ENCODE measurements at places on chromosomes 1 and 21. TPM values are rescaled to one million over a fixed set of nuclear protein-coding genes. Genes with fewer than 3 reads are reported as not detected.

LRRC53 gene
- not detected for total RNA-seq

GRCh38 chr1:48006264-48006663 is 9.1 kb upstream of the TRABD2B start:
- DNase-seq = no peak

MTMR11 gene
- total RNA-seq = 6.5 TPM

- no peak for DNase-seq
Measured at GRCh38 chr21:43192501-43193081, 23.8 kb downstream of the CRYAA start.

GRCh38 chr1:100955322-100955721 is 59.4 kb downstream of the SLC30A7 start:
- DNase-seq = no peak

GRCh38 chr1:8427986-8428385 is 110.1 kb downstream of the SLC45A1 start:
- no peak for DNase-seq

- no peak for DNase-seq
Measured at GRCh38 chr1:50502147-50502546, 78.9 kb upstream of the DMRTA2 start.

DNA sequence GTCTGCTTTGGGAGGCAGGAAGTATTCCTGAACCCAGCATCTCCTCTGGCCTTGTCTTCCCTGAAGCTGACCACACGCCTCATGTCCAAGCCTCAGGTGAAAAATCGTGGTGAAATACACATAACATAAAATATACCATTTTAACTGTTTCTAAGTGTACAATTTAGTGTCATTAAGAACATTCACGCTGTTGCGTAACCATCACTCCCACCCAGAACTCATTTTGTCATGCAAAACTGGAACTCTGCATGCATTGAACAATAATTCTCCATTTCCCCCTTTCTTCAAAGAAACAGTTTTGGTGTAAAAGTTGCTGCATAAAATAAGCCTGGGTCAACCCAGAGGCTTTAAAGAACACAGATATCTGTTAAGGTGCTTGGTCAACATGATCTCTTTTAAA is 93.5 kb downstream of the PLD5 start:
- no peak for DNase-seq

DNA sequence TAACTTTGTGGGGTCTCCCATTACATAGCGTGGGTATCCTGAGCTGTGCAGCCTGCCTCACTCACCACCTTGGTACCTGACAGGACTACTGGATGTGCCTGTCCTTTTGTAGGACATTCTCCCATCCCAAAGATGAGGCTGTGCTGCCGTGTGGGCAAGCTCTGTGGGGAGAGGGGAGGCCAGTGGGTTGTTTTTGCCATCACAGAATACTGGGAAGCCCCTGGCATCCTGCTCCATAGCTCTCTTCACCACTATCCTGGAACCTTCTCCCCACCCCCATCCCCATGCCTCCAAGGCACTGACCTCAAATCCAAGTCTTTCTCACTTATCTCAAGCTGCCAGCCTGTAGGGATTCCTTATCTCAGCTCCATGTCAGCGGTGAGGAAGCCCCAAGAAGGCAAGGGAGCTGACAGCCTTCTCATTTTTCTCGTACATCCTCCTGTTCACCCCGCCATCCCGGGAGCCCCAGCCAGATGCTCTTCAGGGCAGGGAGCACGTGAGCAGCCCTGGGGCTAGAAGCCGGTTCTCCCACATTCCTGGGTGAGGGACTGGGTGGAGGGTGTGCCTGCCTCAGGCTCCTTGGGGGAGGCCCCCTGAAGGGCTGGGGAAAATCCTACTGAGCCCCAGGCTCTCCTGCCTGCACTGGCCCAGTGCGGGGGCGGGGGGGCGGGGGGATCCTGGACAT is 2.4 kb upstream of the ELF3 start:
- DNase-seq = peak; percentile 93

DNA sequence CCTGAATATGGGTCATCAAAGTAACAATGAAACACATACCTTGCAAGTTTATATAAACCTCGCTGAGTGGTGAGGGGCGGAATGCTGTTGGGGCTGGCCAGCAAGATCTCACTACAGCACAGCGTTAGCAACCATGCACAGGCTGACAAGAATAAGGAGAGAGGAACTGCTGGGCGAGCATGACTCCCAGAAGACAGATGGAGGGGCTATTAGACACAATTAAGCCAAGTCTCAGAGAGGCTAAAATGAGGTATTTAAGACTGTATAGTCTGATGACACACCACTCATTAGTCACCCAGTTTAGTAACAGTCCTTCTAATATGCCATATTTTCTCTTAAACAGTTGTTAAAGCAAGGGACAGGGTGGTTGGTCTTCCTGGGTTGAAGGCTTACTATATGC is 340.2 kb upstream of the NR5A2 start:
- DNase-seq = peak; percentile 63

DNA sequence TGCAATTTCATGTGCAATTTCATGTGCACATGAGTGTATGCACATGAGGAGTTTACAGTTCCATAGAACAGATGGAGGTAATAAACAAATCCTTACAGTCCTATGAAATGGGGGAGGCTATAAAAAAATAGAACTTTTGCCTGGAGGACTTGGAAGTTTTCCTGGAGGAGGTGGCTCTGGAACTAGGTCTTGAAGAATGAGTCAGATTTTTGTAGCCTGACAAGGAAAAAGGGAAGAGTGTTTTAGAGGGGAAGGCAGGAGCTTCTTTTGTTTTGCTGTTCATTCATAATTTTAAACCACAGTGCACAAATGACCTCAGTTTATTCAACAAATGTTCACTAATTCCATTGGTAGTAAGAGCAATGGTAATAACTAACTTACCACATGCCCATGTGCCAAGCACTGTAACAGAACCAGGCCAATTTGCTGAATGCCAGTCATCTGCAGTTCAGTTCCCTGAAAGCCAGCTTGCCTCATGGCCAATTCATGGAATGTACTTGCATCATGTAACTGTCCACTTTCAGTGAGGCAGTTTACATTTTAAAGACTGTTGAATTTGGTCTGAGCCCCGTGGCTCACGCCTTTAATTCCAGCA is 2.7 kb downstream of the DIO1 start:
- DNase-seq = no peak

DNA sequence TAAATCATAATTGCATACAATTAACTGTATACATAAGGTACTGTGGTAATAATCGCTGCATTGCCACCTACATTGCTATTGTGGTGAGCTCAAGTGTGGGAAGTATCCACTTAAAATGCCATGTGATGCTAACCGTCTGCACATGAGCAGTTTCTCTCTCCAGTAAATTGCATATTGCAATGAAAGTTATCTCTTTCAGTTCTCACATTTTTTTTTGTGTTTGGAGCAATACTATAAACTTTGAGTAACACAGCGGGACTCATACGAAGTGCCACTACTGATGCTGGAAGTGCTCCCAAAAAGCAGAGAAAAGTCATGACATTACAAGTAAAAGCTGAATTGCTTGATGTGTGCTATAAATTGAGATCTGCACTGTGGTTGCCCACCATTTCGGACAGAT is 38.5 kb downstream of the DISC1 start:
- no peak for DNase-seq

DNA sequence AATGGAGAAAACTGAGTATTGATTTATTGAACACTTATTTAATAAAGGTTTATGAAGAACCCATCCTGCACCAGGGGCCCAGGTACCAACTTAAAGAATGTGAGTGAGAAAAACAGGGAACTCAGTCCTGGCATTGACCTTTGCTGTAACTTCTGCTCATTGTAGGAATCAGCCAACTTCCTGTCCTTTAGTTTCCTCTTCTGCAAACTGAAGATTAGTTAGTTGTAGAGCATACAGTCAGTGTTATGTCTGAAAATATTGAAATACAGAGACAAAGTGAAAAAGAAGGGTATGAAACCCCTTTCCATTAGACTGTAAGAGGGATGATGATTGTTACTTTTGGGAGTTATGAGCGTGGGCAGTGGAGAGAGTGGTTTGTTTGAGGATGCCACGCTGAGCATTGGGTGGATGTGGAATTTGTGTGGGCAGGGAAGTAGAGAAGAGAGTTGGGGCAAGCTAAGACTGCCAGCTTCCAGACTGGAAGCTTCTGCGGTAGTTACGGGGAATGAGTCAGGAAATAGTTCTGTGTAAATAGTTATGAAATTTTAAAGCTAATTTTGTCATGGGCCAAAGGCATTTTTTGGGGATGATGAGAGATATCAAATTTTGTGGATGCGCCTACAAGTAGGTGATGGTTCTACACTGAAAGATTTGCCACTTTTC is 89.2 kb downstream of the GPR88 start:
- DNase-seq = no peak

PLA2G2C gene
- total RNA-seq = not detected

PRKACB gene
- total RNA-seq = 18.3 TPM

- no peak for DNase-seq
Measured at GRCh38 chr1:212554401-212554800, 54.2 kb upstream of the ATF3 start.

GUCA2A gene
- total RNA-seq = 1.9 TPM

LCE2A gene
- total RNA-seq = not detected

MMP23B gene
- 12.7 TPM for total RNA-seq

GRCh38 chr21:37145635-37146111 is 72.6 kb downstream of the TTC3 start:
- peak; percentile 87 for DNase-seq

TRIM17 gene
- 19.6 TPM for total RNA-seq

FYB2 gene
- 8.2 TPM for total RNA-seq

DNA sequence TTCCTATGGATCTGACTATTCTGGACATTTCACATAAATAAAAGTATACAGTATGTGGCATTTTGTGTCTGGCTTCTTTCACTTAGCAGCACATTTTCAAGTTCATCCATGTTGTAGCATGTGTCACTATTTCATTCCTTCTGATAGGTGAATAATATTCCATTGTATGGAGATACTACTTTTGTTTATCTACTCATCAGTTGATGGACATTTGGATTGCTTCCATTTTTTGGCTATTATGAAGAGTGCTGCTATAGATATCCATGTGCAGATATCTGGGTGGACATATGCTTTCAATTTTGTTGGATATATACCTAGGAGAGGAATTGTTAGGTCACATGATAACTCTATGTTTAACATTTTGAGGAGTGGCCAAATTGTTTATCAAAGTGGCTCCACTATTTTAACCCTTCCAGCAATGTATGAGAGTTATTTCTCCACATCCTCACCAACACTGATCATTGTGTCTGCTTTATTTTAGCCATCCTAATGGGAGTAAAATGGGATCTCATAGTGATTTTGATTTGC is 21.9 kb upstream of the MEF2D start:
- no peak for DNase-seq

FABP3 gene
- 3.0 TPM for total RNA-seq

- DNase-seq = no peak
Measured at GRCh38 chr1:188429386-188429785, 1600.6 kb downstream of the PLA2G4A start.

DNA sequence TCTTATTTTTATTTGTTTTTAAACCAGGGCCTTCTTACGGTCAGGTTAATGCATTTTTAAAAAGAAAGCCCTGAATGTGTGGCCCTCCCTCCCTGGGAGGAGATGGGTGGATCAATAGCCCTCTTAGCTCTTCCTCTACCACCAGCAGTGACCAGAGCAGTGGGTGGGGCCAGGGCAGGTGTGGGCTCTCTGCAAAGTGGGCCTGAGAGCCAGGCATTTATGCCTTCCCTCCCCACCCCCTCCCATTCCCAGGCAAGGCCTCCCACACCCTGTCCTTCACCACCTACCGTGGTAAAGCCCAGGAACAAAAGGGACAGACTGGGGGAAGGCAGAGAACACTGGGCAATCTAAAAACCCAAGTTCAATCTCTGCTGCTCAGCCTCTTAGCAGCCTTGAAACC is 63.9 kb downstream of the SSBP3 start:
- DNase-seq = peak; percentile 74

DNA sequence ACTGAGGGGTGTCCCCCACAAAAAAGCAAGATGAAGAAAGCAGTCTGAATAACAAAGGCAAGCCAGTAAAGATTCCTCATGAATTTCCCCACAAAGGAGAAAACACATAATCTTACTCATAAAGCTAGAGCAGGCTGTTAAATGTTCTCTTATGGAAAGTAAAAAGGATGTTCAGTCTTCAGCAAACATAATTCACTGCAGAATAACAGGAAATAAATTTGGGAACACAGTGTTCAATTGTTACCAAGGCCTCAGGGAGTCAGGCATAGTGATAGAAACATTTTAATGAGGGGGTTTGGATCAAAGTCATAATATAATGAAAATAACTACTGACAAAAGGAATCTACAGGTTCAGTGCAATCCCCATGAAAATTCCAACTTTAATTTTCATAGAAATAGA is 297.6 kb downstream of the DPYD start:
- DNase-seq = no peak

- DNase-seq = peak; percentile 7
Measured at GRCh38 chr1:33823401-33823800, 40.5 kb upstream of the HMGB4 start.

DNA sequence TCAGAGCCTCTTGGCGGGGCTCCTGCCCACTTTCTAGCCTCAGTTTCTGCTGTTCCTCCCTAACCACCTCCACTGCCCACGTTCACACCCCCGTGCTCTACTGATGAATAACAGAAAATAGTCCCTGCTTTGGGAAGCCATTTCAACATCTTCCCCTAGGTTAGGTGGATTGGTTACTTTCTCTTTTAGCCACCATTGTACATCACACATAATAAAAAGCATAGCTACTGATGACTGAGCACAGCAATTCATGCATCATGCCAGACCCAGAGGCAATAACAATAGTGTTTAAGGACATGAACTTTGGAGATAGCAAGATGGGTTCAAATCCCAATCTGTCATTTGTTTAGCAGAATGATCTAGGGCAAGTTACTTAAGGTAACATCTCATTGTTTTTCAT is 74.6 kb downstream of the COLGALT2 start:
- no peak for DNase-seq

DNA sequence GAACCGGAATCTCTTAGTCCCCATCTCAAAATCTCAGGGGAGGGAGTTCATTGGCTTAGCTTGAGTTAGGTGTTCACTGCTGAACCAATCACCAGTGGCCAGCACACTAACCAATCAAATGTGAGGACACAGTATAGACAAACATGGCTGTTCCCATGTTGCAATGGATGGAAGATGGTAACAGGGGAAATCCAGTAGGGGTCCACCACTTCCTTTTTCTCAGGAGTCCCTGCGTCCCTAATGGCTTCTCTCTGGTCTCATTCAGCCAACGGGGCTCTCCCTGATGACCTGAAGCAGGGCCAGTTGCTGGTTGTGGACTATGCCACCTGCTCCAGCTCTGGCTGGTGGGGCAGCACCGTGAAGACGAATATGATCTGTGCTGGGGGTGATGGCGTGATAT is 9.7 kb downstream of the CELA2B start:
- no peak for DNase-seq

- DNase-seq = peak; percentile 67
Measured at GRCh38 chr1:29960876-29961275, 724.6 kb downstream of the PTPRU start.

- DNase-seq = no peak
Measured at GRCh38 chr1:22801347-22801746, 90.7 kb downstream of the EPHB2 start.

CFAP107 gene
- not detected for total RNA-seq

DNA sequence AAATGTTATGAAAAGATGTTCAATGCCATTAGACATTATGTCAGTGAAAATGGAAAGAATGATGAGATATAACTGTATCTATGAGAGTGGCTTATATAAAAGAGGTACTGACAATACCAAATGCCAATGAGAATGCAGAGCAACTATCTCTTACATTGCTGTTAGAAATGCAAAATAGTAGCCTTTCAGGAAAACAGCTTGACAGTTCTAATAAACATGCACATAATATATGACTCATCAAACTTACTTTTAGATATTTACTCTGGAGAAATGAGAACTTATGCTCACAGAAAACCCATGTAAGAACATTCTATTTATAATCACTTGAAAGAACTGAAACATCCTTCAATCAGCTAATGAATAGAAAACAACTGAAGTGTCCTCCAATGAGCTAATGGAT is 996.7 kb upstream of the ADGRL4 start:
- DNase-seq = no peak

IL24 gene
- not detected for total RNA-seq

Measured in endodermal cell (in vitro differentiated cells).